ENCODE measurements at places on chromosomes 13 and 19.

GRCh38 chr13:73945871-73946270 lies 188.3 kb downstream of the KLF12 start:
- DNase-seq = no peak

- no peak for DNase-seq
Measured at GRCh38 chr13:110560601-110561343, 750 bp downstream of the RAB20 start.

- no peak for DNase-seq
Measured at GRCh38 chr13:46289260-46289955, 77.7 kb downstream of the LRRC63 start.

GRCh38 chr13:43295825-43296564 lies 272.6 kb downstream of the DNAJC15 start:
- no peak for DNase-seq

Measured in NCI-H1048 (cell line).